ENCODE measurements at places on chromosomes 11 and 22. TPM values are rescaled to one million over a fixed set of nuclear protein-coding genes. Genes with fewer than 3 reads are reported as not detected.
A peak's percentile ranks its signal among the peaks of the same experiment; 100 is the strongest.

- DNase-seq, result no peak
These were observed 9.4 kb downstream of the UBQLN3 start for GRCh38 chr11:5500393-5500801.

- DNase-seq, result no peak
These were observed 9.4 kb downstream of the TUG1 start for GRCh38 chr22:30978304-30978962.

DNA sequence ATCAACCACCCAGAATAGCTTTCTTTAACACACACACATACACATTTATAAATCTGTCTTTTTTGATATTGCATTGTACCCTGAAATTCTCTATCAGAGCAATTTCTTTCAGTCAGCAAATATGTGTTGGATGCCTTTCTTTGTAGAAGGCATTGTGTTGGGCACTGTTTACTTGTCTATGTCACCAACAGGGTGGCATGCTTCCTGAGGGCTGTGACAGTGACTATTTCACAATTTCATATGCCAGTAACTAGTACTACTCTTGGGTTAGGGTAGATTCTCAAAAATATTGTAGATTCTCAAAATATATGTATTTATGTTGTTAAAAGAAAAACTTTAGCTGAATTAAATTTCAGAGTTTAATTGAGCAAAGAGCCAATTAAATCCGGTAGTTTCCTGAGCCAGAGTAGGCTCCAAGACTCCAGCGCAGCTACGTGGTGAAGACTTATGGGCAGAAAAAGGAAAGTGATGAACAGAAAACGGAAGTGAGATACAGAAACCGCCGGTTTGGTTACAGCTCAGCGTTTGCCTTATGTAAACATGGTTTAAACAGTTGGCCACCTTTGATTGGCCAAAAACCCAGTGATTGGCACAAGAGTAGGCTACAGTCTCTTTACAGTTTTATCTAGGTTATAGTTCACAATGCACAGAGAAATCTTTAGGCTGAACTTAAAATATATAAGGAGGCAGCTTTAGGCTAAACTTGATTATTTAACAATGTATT lies 723.3 kb downstream of the NTM start:
- no peak for DNase-seq

DNA sequence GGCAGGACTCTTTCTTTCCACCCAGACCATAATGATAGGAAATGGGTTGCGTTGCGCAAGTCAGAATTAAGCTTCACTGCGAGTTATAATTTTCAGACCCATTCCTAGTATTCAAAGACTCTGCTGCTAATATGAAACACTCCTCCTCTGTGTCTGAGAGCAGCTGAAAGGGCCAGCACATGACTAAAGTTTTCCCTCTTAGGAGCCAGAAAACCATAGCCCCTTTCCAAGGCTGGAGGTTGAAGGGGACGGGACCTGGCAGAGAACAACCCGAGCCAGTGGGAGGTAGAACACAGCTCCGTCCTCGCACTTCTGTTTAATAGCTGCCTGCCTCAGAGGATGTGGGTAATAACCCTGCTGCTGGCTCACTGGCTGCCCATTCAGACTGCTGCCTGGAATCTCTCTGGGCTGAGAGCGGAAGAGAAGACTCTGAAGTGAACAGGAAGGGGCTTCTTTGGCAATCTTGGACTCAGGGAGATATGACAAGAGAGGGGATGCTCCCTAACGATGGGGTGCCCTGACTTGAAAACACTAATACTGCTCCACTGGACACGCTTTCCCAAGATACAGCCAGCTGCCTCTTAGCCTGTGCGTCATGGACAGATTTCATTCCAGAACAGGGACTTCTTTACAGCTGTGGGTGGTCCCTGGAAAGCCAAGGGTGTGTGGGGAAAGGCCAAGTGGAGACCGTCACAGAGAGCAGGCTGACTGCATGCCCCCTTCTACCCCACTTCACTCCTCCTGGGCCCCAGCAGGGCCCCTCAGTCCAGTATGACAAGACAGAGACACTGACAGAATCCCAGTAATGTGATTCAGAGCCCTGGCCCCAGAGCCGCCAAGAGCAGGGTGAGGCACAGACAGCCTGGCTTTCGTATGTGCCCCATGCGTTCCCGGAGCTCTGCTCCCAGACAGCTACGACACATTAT lies 156.9 kb downstream of the FEZ1 start:
- DNase-seq, result no peak

DNA sequence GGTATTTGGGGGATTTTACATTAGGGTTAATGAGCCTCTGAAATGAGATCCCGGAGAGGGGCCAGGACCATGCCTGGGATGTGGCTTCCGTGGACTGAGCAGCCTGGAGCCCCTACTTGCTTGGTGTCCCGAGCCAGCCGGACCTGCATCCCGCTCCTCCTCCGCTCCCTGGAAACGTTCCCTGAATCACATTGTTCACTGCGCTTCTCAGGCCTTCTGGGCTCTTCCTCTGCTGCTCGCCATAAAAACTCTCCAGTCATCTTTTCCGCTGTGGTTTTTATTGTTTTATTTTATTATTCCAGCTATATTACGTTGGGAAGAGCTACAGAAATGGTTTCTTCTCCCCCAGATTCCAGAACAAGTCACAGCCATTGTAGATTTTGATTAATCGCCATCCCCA lies 13.3 kb upstream of the KCNQ1OT1 start:
- DNase-seq, result no peak

GRCh38 chr11:122756417-122756816 lies 81.9 kb upstream of the CRTAM start:
- peak; percentile 41 for DNase-seq

DNA sequence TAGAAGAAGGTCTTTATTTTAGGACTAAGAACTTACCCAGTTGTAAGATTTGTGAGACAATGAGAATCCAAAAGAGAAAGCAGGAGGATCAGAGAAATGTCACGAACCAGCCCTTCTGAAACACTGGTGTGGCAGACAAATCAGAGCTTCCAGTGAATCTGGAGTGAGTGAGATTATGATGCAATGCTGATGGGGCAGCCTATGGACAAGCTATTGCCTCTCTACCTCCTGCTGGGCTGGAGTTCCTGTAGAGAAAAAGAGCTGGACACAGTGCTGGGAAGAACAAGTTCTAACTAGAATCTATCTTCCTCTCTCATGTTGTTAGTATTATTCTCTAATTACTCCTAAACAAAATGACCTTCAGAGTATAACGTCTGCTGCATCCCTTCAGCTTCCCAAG lies 12.0 kb upstream of the ANO3 start:
- DNase-seq, result no peak

GRCh38 chr22:41380993-41381328 lies 781 bp upstream of the TEF start:
- DNase-seq, result peak; percentile 95

- DNase-seq, result no peak
These were observed 224.3 kb upstream of the C11orf87 start for GRCh38 chr11:109197656-109198055.

DNA sequence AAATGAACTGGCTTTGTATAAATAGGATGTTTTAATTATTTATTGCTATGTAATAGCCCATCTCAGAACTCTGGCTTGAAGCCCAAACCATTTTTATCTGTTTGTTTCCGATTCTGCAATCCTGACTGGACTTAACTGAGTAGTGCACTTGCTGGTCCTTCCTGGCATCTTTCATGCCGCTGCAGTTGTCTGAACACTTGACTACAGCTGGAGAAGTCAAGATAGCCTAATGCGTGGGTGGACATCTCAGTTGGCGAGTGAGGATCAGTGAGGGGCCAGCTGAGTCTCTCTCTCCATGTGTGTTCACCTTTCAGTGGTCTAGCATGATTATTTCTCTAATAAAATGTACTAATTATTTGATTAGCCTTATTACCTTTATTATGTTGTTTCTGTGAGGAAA lies 105.8 kb downstream of the PRMT3 start:
- no peak for DNase-seq

- DNase-seq, result peak; percentile 77
These were observed 30.9 kb downstream of the PPM1F start for GRCh38 chr22:21921729-21922128.

DNA sequence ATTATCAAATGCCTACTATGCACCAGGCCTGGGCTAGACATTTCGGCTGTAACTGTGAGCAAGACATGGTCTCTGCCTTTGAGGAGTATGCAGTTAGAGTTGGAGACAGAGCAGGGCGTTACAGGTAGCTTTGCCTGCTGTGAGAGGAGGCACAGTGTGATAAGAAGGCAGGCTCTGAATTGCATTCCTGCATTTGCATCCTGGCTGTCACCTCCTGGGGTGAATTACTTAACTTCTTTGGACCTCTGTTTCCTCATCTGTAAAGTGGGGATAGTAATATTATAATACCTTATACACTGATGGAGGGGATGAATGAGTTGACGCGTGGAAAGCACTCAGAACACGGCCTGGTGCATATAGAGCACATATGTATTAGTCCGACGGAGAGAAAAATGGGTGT lies 118.1 kb upstream of the ARHGAP20 start:
- DNase-seq, result no peak

DNA sequence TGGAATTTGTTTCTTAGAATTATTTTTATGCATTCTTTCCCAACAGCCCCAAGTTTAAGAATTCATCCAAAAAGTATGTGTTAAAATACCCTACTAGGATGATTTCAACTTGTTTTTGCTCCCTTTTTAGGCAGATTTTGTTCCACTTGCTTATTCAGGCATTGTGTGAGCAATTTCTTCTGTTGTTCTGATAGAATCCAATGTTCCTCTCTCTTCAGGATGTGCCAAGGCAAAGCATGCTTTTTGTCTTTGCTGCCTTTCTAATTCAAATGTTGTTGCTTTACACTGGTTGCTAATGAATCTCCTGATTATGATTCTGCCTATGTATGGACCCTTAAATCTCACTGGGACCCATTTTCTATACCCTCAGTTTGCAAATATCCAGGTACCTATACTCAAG lies 131.2 kb upstream of the ARHGAP42 start:
- DNase-seq, result no peak

- no peak for DNase-seq
These were observed 67.9 kb downstream of the ISX start for GRCh38 chr22:35133702-35134380.

DNA sequence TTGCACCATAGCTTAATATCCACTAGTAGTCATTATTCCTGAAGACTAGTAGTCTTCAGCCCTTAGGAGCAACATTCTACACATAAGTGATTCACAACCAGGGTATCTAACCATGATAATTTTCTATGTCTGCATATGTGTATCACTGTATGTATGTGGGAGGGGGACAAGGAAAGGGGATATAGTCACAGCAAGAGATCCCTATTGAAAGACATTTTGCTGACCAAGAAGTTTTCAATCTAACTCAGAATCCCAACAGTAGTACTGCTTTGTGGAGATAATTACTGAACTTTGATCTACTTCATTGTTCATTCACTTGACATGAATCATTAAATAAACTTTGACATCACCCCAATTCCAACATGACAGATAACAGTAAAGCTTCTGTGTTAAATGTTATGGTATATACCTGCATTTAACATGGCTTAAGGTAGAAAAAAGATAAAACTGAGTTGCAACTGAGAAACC lies 10.3 kb downstream of the PIK3C2A start:
- DNase-seq, result no peak

- DNase-seq, result peak; percentile 16
These were observed 1340.7 kb downstream of the LRRC4C start for GRCh38 chr11:40118780-40119179.

GRCh38 chr11:61887839-61888494 lies 3.4 kb downstream of the FADS3 start:
- DNase-seq, result peak; percentile 90

DNA sequence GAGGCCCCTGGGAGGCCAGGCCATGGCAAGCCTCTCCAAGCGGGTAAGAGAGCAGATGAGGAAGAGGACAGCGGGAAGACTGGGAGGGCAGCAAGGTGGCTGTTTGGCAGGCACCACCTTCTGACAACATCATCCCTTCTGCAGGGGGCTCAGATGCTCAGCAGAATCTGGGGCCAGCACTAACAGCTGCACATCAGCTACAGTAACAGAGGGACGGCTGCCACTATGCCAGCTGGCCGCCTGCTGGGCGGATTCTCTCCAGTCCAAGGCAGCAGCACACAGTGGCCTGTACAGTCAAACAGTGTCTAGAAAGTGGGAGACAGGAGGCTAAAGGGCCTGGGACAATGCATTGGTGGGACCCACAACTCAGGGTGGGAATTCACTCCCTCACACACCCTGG lies 10.7 kb upstream of the TXN2 start:
- no peak for DNase-seq

DNA sequence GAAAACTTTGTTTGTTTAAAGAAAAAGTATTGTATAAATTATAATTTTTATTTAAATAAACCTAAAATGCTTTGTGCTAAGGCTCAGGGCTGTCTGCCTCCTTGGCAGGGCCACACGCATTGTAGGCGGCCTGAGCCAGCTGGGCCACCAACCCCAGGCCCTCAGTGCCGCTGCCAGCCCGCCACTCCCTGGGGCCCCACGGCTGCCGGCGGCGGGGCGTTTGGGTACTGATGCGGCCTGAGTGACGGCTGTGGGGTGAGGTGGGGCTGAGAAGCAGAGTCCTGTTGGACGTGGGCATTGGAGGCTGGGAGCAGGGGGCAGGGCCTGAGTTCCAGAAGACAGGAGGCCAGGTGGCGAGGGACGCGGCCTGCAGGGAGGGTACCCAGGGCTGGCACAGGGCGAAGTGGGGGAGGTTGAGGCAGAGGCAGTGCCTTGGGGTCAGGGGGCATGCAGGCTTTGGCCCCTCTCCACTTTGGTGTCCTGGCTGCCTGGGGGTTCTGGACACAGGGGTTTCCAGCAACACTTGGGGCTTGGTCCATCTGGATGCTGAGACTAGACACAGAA lies 58.3 kb downstream of the CERK start:
- no peak for DNase-seq

DNA sequence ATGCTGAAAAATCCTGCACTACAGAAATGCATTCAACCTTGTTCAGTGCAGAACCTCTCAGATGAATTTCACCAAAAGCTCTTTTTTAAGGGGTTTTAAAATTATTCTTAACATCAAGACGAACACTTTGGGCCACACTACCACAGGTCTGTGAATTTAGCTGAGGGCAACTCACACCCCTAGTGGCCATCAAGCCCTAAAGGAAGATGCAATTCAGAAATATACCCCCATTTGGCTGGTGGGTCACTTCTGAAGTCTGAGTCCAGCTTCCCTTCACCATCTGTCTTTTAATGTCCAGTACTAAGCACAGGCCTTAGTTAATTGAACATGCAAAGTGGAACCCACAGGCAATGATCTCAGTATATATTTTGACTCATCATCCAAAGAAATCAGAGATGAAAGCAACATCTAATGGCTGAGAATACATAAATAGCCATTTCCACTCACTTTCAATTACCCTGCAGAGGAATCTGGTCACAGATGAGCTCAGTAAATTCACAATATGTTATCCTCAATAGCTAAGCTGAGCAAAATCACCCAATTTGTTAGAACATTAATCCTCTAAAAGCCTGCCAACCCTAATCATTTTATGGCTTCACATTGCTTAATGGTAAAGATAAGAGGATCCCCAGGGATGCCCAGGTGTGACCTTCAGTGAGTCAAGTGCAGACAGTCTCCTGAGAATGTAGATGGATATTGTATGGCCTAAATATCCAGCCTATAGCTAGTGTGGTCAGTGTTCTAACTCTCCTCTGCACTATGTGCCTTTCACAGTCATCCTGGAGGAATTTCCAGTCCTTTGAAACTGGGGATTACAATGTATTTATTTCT lies 50.3 kb downstream of the FAM76B start:
- DNase-seq, result no peak

The MS4A12 gene
- not detected for total RNA-seq

The TYR gene
- total RNA-seq, result not detected

The PRR33 gene
- total RNA-seq, result not detected

The ANKRD49 gene
- 13.4 TPM for total RNA-seq

The ZNF195 gene
- 17.1 TPM for total RNA-seq

The SYCE3 gene
- 4.7 TPM for total RNA-seq

The APOC3 gene
- not detected for total RNA-seq

The PHOX2A gene
- total RNA-seq, result not detected

The SGSM1 gene
- 4.5 TPM for total RNA-seq

The TPST2 gene
- 167 TPM for total RNA-seq

The GAS2 gene
- total RNA-seq, result 1.9 TPM

The CCDC116 gene
- total RNA-seq, result 0.22 TPM

The TMEM151A gene
- not detected for total RNA-seq

All from adrenal gland (tissue), 19 donors.